ENCODE measurements at places on chromosomes 13 and 19. TPM values are rescaled to one million over a fixed set of nuclear protein-coding genes. Genes with fewer than 3 reads are reported as not detected.

- H3K27me3 ChIP-seq = no peaks in the 10 kb centered on the region
- peak overlapping the region; percentile 35 for H3K4me3 ChIP-seq
- no peaks in the 10 kb centered on the region for H3K36me3 ChIP-seq
- H3K4me1 ChIP-seq = peaks cover 11% of the 10 kb centered on the region
Observed at GRCh38 chr19:45428384-45429231, 4.9 kb upstream of the ERCC1 start.

The ZNF284 gene
- 1.8 TPM for total RNA-seq

DNA sequence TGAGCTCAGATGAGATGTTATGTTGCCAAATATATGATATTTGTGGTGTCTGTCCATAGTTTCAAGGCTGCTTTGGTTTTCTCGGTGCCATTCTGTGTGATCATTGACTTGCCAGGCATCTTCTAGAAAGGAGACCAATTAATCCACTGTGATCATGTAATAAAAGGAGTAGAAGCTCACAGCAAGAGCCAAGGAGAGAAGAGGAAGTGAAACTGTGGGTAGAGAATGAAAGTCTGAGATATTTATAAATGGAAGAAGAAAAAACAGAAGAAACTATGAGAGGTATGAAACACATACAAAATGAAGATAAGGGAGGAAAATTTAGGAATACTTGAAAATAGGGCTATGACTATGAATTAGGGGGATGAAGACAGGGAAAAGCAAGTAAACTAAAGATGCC is 11.1 kb upstream of the ZNF613 start:
- H3K4me3 ChIP-seq = no peak overlapping the region
- DNase-seq = no peak
- H3K4me1 ChIP-seq = no peaks in the 10 kb centered on the region

- H3K36me3 ChIP-seq = no peaks in the 10 kb centered on the region
- no peak overlapping the region for H3K4me3 ChIP-seq
- H3K27ac ChIP-seq = no peak overlapping the region
- no peaks in the 10 kb centered on the region for H3K4me1 ChIP-seq
Observed at GRCh38 chr19:35167251-35168119, 12.9 kb downstream of the FXYD5 start.

- no peak overlapping the region for H3K4me3 ChIP-seq
- no peaks in the 10 kb centered on the region for H3K4me1 ChIP-seq
- no peak overlapping the region for H3K27ac ChIP-seq
- H3K36me3 ChIP-seq = no peaks in the 10 kb centered on the region
- DNase-seq = no peak
Observed at GRCh38 chr13:24664726-24665409, 15.3 kb upstream of the ATP12A start.

The FBXO27 gene
- total RNA-seq = 17.8 TPM

DNA sequence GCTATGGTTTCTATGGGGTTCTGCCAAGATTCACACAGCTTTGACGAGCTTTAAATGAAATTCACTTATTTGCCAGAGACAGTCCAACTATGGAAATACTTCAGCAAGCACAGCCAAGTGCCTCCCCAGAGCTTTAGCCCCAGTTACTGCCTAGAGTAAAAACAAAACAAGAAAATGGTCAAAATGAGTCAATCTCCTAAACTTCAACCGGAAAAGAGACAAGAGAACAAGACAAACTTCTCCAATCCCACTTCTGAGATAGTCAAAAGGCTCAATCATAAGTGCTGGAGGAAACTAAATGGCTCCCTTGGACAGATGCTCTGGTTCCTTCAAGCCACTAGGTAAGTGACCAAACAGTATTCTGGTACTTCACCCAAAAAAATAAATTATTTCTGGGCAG is 65.8 kb downstream of the KATNAL1 start:
- no peaks in the 10 kb centered on the region for H3K36me3 ChIP-seq
- peak; percentile 48 for DNase-seq
- no peaks in the 10 kb centered on the region for H3K27me3 ChIP-seq
- H3K27ac ChIP-seq = no peak overlapping the region
- no peak overlapping the region for H3K4me3 ChIP-seq

DNA sequence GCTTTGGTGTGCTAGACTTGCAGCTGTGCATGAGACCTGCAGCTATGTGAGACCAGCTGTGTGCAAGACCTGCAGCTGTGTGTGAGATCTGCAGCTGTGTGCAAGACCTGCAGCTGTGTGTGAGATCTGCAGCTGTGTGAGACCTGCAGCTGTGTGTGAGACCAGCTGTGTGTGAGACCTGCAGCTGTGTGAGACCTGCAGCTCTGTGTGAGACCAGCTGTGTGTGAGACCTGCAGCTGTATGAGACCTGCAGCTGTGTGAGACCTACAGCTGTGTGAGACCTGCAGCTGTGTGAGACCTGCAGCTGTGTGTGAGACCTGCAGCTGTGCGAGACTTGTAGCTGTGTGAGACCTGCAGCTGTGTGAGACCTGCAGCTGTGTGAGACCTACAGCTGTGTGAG is 6.7 kb upstream of the DCUN1D2 start:
- H3K27me3 ChIP-seq = no peaks in the 10 kb centered on the region
- no peak overlapping the region for H3K27ac ChIP-seq
- no peak for DNase-seq
- H3K4me3 ChIP-seq = no peak overlapping the region

GRCh38 chr19:13484166-13484565 is 22.1 kb downstream of the CACNA1A start:
- H3K4me3 ChIP-seq = no peak overlapping the region
- no peaks in the 10 kb centered on the region for H3K4me1 ChIP-seq
- H3K27me3 ChIP-seq = no peaks in the 10 kb centered on the region
- H3K36me3 ChIP-seq = no peaks in the 10 kb centered on the region

The SLITRK6 gene
- total RNA-seq = not detected

GRCh38 chr13:105008604-105009003 is 1526.9 kb downstream of the EFNB2 start:
- no peaks in the 10 kb centered on the region for H3K27me3 ChIP-seq
- no peaks in the 10 kb centered on the region for H3K4me1 ChIP-seq
- no peak overlapping the region for H3K27ac ChIP-seq
- no peak for DNase-seq

The ERICH4 gene
- not detected for total RNA-seq

GRCh38 chr13:33139184-33139583 is 123.0 kb downstream of the KL start:
- H3K36me3 ChIP-seq = peaks cover 5% of the 10 kb centered on the region
- no peaks in the 10 kb centered on the region for H3K27me3 ChIP-seq
- H3K4me3 ChIP-seq = no peak overlapping the region
- no peak for DNase-seq

The ATP12A gene
- total RNA-seq = not detected

The FAAP24 gene
- total RNA-seq = 2.4 TPM

DNA sequence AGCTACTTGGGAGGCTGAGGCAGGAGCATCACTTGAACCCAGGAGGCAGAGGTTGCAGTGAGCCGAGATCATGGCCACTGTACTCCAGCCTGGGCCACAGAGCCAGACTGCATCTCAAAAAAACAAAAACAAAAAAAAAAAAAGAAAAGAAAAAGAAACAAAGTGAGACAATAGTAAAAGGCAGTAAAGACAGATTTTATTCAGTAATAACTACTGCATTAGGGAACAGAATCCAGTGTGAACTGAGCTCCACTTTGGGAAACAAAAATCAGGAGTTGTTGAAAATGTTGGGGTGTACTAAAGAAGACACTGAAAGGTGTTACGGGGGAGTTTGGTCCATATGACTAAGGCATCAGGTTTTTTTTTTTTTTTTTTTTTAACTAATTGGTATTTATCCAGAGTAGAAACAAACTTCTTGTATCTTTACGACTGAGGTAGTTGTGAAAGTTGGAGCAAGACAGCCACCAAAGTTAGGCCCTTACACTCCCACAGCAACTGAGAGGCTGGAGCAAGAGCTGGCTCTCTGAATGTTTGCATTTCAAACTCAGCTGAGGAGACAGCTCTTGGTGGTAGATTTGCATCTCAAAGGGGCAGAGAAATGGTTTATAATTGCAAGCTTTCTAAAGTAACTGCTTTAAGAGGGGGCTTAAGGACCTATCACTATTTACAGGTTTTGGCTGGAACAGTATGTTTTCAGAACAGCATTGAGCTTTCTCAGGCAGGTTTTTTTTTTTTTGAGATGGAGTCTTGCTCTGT is 24.2 kb downstream of the ZNF607 start:
- no peak overlapping the region for H3K27ac ChIP-seq
- no peaks in the 10 kb centered on the region for H3K27me3 ChIP-seq
- no peak for DNase-seq
- no peaks in the 10 kb centered on the region for H3K4me1 ChIP-seq
- peaks cover 21% of the 10 kb centered on the region for H3K36me3 ChIP-seq

GRCh38 chr19:16627193-16627927 is 644 bp downstream of the MED26 start:
- peaks cover 13% of the 10 kb centered on the region for H3K4me1 ChIP-seq
- H3K4me3 ChIP-seq = peak overlapping the region; percentile 98
- H3K27ac ChIP-seq = peak overlapping the region; percentile 86

Data from cardiac muscle cell (in vitro differentiated cells and primary cell).